NCI-H2081 (cell line): ENCODE measurements at places on chromosomes 5 and 9.

DNA sequence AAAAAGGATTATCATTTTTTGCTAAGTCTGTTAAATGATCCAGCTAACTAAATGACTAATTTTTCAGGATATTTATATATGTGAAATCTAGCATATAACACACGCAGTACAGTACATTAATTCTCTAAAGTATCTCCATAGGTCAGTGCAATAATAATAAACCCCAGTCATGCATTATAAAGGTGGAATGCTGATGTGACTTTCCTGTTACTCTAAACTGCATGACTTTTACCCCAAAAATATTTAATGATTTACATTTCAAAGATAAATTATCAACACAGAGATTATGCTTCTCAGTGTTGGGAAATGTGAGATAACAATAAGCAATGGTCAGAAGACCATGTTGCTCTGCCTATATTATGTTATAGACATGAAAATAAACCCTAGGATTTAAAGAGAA, 34.1 kb upstream of the PAM start:
- DNase-seq: no peak

DNA sequence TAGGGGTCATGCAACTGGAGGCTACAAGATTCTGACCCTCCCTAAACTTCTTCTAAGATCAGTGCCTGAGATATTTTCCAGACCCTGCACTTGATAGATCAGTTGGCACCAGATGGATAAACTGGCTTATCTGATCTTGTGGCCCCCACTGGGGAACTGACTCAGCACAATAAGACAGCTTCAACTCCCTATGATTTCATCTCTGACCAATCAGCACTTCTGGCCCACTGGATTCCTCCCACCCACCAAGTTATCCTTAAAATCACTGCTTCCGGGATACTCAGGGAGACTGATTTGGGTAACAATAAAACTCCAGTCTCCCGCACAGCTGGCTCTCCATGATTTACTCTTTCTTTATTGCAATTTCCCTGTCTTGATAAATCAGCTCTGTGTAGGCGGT, 2180.4 kb upstream of the WWC1 start:
- DNase-seq: no peak

GRCh38 chr9:3136686-3137346, 292.9 kb upstream of the PUM3 start:
- no peak for DNase-seq

GRCh38 chr9:127176631-127177030, 54.2 kb upstream of the ANGPTL2 start:
- no peak for DNase-seq

- DNase-seq: no peak
These were observed 99.3 kb downstream of the SEMA6A start for GRCh38 chr5:116475338-116475737.

- peak; percentile 72 for DNase-seq
These were observed 81.4 kb downstream of the PGM5 start for GRCh38 chr9:68437785-68438184.

DNA sequence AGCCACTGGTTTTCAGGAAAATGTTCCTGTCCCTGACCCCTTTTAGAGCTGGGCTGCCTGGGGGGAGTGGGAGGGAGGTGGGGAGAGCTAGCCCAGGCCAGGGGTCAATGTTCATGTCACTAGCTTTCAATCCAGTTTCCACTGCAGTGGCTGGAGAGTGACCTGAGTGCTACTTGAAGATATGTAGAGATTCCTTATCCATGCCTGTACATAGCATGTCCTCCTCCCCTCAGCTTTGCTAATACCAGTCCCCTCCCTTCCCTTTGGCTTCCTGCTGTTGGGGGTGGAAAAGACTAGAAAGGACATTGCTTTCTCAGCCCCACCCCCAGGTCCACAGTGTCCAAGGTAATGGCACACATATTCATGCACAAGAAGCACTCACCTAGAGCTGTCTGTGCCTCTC, 7.8 kb downstream of the DNAJB5 start:
- no peak for DNase-seq

- no peak for DNase-seq
These were observed 400.9 kb upstream of the SGCD start for GRCh38 chr5:155926031-155926430.

- DNase-seq: no peak
These were observed 27.2 kb downstream of the CCDC69 start for GRCh38 chr5:151196556-151197290.

- no peak for DNase-seq
These were observed 9.3 kb downstream of the CAST start for GRCh38 chr5:96671441-96671840.

- no peak for DNase-seq
These were observed 271.3 kb downstream of the ZSWIM6 start for GRCh38 chr5:61603211-61603908.

DNA sequence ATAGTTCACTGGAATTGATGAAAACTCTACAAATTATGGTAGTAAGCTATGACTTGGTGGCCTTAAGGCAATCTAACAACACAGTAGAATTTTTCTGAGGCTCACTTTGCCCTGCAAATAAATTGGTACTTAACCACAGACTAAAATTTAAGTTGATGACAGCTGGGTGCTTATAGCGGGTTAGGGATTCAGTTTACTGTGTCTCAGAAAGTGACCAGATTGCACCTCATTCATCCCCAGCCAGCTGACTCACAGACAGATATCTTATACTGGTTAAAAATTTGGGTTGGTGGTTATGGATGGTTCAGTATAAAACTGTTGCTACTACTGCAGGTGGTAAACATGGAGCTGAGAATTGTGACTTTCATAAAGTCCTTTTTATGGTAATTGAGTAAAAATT, 2.8 kb downstream of the CKS2 start:
- no peak for DNase-seq

DNA sequence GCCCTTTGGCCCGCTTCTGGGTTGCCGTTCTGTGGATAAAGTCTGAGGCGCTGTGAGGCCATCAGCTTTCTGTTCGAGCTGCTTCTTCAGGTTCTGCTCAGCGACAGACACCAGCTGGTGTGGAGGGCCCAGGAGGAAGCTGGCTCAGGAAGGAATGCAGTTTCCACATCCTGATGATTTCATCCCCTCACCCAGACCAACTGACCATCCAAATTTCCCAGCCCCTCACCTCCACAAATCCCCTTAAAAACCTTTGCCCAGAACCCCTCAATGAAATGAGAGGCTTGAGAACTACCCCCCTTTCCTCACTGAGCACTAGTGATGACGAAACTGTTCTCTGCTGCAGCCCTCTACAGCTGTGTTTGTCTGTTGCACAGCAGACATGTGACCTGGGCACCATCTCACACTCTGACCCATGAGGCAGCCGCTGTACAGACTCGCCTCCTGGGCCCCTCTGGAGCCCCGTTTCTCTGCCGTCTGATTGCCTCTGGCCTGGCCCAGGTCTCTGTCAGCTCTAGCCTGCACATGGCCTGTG, 45.4 kb downstream of the SPATA31C2 start:
- no peak for DNase-seq
